ENCODE measurements at places on chromosomes 11 and 22.

- DNase-seq: no peak
Observed at GRCh38 chr11:78074756-78075155, 4.9 kb downstream of the NDUFC2 start.

DNA sequence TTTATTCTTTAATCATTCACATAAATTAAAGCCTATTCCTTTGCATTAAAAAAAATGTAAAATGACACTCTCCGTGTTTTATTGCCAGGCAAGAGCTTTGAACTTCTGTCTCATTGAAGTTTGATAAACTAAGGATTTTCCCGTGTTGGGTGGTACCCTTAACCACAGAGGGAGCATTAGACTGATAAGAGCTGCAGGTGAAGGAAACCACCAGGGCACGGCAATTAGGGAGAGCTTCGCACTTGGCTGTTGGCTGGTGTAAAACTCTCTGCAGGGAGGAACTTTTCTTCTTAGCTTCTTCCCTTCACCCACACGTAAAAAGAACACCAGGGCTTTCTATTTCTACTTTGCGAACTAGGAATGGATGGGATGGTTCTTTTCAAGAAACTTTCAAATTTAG is 47.0 kb downstream of the CSTPP1 start:
- DNase-seq: no peak

- DNase-seq: no peak
Observed at GRCh38 chr11:104870910-104871309, 27.4 kb downstream of the CASP12 start.

GRCh38 chr11:66050581-66051231 is 1.5 kb upstream of the SF3B2 start:
- DNase-seq: no peak

DNA sequence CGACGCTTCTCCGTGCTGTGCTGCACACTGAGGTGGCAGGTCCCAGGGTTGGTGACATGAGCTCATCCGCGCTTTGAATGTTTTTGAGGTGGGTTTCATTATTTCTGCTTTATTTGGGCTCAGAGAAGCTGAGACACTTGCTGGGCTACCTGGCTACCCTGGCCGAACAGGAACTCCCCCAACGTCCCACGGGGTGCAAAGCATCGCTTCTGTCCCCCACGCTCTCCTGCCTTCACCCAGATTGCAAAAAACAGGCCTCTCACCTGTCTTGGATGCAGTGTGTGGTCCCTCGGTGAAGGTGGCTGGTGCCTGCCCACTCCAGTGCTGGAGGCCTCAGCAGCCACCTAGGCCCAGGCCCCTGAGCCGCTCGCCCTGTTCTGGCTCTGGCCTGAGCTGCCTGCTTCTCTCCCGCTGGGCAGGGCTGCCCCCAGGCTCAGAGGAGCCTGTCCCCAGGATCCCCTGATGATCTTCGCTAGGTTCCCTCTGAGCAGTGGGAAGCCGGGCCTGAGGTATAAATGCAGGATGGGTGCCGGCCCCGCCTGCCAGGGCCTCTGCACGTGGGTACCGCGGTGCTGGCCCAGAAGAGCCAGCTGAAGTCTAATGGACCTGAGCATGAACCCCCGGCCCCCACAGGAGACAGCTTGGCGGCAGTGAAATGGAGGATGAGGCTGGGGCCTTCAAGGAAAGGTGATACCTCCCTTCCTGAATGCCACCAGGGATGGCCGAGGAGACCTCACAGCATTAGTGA is 15.8 kb upstream of the MRGPRD start:
- no peak for DNase-seq

GRCh38 chr11:77602381-77603088 is 12.8 kb downstream of the AQP11 start:
- DNase-seq: no peak
